ENCODE measurements at places on chromosomes 2 and 18.

- DNase-seq: no peak
These were observed 58.3 kb downstream of the KANSL1L start for GRCh38 chr2:210112871-210113270.

DNA sequence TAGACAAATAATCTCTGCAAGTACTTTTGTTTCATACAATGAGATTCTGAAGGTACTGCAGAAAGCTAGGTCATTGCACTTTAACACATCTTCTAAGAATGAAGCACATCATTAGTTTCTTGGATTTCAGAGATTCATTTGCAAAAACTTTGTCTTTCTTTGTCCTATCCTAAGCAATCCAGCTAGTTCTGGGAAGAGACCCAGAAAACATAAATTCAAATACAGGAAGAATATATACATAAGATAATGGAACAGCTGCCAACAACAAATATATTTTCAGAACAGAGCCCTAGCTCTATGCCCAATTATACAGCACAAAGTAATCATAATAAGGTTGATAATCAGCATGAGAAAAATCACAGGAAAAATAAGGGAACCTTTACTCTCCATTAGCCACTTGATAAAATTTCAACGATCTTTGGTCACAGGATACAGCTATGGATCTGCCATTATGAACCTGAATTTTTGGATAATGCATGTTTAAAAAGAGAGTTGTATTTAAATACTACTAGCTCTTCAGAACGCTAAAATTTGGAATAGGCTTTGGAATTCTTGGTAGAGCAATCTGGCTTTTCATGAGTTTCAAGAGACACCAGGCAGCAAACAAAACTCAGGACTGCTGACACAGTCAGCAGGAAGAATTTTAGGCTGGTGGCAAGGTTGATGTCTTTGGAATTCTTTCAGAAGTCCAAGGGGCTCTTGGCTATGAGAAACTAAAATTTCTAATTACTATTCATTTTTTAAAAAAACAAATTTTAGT is 250.4 kb upstream of the SMIM21 start:
- DNase-seq: no peak

- DNase-seq: no peak
These were observed 211.5 kb downstream of the SUCLG1 start for GRCh38 chr2:84247532-84247931.

GRCh38 chr18:72973841-72974240 is 106.1 kb upstream of the NETO1 start:
- no peak for DNase-seq

DNA sequence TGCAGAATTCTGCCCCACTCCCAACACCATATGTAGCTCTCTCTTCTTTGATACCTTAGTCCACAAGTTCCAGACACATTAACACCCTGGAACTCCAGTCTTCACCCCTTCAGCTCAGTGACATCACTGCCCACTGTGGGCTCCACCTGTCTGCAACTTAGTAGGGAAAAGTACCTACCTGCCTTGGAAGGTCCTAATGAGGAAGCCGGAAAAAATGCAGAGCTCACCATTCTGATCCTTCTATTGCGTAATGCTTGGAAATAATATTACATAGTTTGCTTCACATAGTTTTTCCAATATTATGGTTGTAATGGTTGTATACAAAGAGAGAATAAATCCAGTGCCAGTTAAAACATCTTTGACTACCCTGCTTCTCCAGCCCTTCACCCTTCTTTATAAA is 738.4 kb downstream of the RNF144A start:
- no peak for DNase-seq

- no peak for DNase-seq
These were observed 23.2 kb downstream of the RNF152 start for GRCh38 chr18:61869636-61870035.

- DNase-seq: no peak
These were observed 5.7 kb downstream of the PPP1R1C start for GRCh38 chr2:181991171-181991885.
